ENCODE measurements at places on chromosomes 1 and 21. TPM values are rescaled to one million over a fixed set of nuclear protein-coding genes. Genes with fewer than 3 reads are reported as not detected.

Gene CGN
- 6.6 TPM for polyA plus RNA-seq

Gene SPRR2G
- not detected for polyA plus RNA-seq

Gene CD84
- polyA plus RNA-seq: 0.85 TPM

Gene IL19
- not detected for polyA plus RNA-seq

Gene GJA9
- polyA plus RNA-seq: 0.22 TPM

Gene MAP3K21
- 33.8 TPM for polyA plus RNA-seq

Gene PALMD
- 25.9 TPM for polyA plus RNA-seq

Gene CELA2A
- polyA plus RNA-seq: not detected

Gene KRTAP19-1
- not detected for polyA plus RNA-seq

GRCh38 chr1:201444792-201445191, 23.3 kb upstream of the TNNI1 start:
- DNase-seq: no peak

DNA sequence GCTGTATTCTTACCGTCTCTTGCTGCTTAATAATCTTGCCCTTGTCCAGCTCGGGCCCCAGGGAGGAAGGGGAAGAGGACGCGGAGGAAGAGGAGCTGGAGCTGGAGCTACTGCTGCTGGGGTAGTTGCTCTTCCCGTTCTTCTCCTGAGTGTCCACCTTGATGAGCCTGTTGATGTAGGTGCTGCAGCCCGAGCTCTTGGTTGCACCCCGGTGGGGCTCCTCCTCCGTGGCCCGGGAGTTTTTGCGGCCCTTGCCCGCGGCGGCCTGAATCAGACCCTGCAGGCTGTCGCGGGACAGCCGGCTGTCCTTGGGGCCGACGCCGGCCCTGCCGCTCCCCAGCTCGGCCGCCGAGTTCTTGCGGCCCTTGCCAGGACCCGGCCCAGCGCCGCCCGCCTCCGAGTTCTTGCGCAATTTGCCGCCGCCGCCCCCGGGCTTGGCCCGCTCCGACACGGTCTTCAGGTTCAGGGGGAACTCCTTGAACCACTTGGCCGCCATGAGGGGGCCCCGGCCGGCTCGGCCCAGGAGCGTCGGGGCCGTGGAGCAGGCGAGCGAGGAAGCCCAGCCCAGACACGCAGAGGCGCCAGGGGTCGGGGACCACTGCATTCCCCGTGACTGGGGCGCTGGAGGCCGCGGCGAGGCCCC, 475 bp upstream of the TDRD10 start:
- no peak for DNase-seq

DNA sequence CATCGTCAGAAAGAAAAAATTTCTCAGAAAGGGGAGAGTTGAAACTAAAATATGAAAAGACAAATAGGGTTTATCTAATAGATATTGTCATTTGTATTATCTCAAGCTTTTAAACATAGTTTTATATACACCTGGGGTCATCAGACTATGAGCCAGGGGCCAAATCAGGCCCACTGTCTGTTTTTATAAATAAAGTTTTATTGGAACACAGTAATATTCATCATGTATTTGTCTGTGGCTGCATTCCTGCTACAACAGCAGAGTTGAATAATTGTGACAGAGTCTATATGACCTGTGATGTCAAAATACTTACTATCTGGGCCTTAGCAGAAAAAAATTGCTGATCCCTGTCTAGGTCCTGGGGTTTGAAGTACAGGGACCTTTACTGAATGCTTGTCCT, 120.5 kb upstream of the RUNX1 start:
- DNase-seq: no peak

DNA sequence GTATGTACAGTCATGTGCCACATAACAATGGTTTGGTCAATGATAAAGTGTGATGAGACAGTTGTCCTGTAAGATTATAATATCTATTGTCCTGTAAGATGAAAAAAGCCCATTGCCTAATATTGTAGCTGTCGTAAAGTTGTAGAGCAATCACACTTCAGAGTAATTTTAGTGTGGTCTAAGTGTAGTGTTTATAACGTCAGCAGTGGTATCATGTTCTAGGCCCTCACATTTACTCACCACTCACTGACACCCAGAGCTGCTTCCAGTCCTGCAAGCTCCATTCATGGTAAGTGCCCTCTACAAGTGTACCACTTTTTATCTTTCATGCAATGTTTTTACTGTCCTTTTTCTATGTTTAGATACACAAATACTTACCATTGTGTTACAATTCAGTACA, 259.9 kb upstream of the RAB4A start:
- no peak for DNase-seq

- no peak for DNase-seq
These were observed 6.8 kb upstream of the SLAMF1 start for GRCh38 chr1:160653620-160654016.

GRCh38 chr1:236204039-236204438, 61.7 kb downstream of the GPR137B start:
- no peak for DNase-seq

DNA sequence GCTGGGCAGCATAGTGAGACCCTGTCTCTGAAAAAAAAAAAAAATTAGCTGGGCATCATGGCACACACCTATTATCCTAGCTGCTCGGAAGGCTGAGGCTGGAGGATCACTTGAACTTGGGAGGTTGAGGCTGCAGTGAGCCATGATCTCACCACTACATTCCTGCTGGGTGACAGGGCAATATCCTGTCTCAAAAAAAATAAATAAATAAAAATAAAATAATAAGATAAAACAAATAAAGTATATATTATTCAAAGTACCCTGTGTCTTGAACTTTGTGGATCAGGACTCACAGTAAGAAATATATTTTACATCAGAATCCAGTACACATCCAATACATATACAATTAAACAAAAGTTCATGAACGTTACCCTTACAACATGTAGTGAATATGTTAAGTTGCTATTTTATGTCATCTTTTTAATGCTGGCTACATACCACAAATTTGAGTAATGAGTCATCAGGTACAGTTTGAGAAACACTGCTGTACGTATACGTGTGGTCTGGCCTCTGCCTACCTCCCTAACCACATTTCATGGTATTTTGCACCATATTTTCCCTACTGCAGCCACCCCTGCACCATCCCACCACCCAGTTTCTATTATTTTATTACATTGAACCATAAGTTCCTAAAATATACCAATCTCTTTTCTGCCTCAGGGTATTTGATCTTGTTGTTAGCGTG, 4.4 kb downstream of the NME7 start:
- no peak for DNase-seq

DNA sequence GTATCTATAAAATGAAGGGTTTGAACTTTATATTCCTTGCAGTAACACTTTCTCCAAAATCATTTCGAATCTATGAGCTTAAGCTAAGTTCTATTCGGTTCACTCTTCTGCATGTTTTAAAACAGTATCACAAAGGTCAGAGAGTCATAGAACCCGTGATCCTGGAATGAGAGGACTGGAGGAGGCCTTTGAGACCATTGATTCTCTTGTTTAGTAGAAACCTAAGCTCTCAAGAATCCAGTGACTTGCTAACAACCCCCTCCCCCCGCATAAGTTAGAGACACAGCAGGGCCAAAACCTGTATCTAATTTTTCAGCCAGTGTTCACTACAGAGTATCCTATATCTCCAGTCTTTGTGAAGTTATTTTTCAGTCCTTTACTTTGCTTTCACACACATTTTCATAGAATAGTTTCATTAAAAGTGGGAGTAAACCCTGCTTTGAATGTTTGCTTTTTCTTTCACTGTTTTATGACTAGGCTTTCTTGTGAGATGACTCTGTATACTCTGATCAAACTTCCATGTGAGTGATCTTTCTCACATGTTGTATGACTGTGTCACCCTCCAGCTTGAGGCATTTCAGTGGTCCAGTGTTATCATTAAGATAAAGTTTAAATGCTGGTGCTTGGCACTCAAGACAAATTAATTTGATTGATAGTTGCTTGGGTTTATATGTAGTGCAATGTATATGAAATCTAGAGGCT, 275.4 kb upstream of the SGIP1 start:
- DNase-seq: no peak

GRCh38 chr1:118100686-118101514, 84.1 kb downstream of the SPAG17 start:
- DNase-seq: no peak

- no peak for DNase-seq
These were observed 955.7 kb downstream of the TTLL7 start for GRCh38 chr1:83043244-83043643.

DNA sequence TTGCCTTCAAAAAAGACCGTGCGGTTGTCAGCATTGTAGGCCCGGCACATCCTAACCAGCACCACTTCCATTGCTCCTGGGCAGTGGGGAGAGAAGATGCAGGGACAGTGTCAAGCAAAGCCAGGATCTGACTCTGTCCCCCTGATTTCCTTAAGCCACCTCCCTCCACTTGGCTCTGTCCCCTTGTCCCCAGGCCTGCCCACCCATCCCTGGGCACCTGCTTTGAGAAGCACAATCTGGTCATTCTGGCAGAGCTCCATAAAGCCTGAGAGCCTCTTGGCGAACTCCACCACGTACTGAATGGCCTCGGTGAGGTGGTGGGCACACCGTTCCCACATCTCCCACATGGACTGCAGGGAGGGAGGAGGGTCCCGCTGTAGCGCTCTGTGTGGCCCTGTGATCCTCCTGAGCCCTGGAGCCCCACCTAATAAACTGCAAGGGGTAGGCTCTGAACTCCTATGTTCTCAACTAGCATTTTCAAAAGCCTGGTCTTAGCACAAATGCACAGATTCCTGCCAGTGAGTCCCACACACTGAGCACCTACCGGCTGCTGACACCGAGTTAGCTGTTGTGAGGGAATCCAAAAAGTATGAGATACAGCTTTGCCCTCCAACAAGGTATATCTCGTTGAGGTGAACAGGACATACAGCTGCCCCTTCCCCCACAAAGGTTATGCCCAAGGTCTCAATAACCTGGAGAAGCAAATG, 8.2 kb upstream of the LINGO4 start:
- DNase-seq: no peak

GRCh38 chr1:37947364-37947763, 511 bp upstream of the INPP5B start:
- no peak for DNase-seq

DNA sequence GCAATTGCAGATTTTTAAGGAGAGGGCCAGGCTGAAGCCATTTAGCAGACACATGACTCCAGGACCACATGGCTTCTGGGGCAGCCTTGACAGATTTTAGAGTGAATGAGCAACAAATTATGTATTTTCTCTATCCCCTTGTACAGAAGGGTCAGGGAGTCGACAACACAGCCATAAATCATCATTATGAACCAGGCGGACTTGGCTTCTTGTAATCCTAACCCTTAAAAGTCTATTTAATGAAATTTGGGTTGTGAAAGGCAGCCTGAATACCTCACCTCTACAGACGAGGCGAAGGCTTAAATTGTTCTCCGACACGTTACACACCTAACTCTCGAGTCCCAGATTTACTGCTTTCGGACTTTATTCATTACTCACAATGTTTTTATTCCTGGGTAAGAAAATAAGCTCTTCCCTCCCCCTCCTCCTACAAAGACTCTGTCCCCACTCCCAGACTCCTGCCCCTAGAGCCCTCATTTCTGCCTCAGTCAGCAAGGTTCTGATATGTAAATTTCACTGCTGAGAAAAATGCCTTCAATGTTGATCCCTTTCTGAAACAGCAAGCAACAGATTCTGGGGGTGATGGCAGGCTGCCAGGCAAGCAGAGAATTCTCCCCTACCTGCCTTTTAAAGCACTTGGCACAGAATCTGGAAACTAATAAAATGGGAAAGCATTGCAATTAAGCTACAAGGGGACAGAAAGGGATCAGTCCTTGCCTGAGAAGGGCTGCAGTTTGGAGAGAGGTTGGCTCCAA, 51.6 kb downstream of the PLPP3 start:
- peak; percentile 65 for DNase-seq

DNA sequence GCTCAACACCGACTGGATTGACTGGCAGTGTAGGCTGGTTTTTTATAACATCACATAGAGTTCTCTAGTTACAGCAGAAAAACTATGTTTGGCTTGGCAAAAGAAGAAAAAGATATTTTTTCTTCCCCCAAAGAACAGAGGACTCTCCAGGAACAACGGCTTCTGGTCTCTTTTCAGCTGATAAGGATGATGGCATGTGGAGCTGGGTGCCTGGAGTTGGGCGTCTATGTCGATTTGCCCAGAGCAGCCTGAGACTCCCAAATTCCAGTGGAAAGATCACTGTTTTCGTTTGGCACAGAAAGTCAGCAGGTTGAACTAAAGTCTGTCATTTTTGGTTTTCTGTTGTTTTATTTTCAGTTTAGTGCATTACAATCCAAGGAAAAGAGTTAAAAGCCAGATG, 91.1 kb downstream of the SMYD2 start:
- DNase-seq: no peak

GRCh38 chr1:33182896-33183295, 1.1 kb upstream of the TRIM62 start:
- no peak for DNase-seq

- DNase-seq: no peak
These were observed 99.5 kb upstream of the IGSF21 start for GRCh38 chr1:18008081-18008480.

DNA sequence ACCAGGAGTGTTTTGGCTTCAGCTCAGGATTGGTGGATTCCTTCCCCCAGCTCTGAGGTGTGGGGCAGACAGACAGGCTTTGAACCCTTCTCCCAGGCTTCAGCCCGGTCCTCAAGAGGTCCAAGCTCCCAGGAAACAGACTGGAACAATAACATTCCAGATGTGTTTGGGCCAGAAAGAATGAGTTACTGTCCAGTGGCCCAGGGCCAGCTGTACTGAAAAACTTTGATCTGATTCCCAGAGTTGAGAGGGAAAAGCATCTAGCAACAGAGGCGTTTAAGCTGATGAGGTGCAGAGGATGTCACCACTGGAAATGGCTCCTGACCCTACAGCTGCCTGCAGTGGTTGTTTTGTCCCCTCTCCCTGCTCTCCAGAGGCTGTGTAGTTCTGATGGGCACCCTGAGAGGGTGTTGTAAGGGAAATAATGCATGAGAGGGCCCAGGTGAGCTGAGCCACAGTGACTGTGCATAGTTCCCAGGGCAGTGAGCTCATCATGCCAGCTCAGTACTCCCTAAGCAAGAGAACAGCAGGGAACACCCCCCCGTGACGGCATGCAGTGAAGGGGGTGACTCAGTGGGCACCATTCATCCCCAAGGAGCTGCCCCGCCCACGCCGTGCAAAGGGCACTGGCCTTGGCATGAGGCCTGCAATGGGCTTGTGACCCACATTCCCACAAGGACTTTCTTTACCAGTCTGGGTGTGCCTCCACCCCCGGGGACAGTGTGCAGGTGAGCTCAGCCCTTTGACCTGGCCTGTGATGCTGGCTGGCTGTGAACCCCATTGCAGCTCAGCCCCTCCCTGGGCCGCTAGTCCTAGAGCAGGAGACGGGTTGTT, 13.8 kb upstream of the SFN start:
- no peak for DNase-seq

- DNase-seq: no peak
These were observed 276.6 kb downstream of the CHRM3 start for GRCh38 chr1:239662950-239663349.
